ENCODE measurements at places on chromosomes 1 and 21.

DNA sequence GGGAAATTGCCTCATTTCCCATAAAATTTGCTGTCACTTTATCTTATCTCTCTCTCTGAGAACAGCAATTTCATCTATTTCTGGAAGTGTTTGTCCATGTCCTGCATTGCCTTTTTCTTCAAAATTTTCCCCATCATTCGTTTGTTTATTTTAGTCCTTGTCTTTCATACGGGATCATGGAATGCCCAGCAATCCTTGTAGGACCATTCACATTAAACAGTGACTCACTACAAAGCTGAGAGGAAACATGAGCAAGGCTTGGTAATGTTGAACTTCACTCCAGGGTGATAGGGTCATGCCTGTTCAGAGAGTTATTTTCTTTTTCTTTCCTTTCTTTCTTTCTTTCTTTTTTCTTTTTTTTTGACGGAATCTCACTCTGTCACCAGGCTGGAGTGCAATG lies 32.2 kb upstream of the HNRNPU start:
- no peak for DNase-seq

DNA sequence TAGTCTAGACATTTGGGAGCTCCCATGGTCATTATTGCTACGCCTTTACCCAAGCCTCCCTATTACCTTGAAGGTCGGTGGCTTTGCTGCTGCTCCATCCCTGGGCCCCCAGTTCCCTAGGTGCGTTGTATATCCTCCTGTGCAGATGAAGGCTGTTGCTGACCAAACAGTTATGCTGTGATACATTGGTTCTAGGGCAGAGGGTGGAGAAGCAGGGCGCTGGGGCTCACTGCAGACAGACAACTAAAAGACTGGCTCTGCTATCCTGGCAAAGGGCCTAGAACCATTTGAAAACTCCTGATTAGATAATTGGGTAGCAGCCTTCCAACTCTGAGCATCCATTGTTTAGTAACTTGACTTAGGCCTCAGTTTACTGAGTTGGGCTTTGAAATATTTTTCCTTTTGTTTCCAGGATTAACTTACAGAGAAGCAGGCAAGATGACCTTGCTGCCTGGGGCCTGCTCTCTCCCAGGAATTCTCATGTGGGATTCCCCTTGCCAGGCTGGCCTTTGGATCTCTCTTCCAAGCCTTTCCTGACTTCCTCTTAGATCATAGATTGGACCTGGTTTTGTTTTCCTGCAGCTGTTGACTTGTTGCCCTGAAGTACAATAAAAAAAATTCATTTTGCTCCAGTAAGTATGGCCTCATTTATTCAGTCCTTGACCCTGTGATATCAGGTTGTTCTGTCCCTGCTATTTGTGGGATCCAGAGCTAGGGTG lies 15.5 kb downstream of the CHI3L2 start:
- no peak for DNase-seq

DNA sequence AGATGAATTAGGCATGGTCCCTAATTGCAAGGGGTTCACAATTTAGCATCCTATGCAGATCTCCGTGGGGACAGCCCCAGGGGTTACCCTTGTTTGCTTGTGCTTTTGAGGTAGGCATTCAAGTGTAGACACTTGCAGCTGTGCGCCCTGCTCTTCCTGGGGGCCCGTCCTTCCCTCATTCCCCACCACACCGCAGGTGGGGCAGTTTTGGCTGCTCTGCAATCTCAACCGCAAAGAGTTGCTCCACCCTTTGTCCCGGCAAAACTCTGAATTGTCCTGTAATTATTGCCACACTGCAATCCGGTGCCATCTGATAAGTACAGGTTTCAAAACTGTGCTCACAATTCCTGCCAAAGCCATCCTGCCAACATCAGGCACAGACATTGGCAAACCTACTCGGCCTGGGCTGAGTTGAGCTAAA lies 65.4 kb upstream of the LYST start:
- no peak for DNase-seq

GRCh38 chr1:244761279-244761678 lies 74.2 kb upstream of the COX20 start:
- DNase-seq, result no peak

- DNase-seq, result no peak
Observed at GRCh38 chr1:205216588-205216987, 5.1 kb upstream of the DSTYK start.

DNA sequence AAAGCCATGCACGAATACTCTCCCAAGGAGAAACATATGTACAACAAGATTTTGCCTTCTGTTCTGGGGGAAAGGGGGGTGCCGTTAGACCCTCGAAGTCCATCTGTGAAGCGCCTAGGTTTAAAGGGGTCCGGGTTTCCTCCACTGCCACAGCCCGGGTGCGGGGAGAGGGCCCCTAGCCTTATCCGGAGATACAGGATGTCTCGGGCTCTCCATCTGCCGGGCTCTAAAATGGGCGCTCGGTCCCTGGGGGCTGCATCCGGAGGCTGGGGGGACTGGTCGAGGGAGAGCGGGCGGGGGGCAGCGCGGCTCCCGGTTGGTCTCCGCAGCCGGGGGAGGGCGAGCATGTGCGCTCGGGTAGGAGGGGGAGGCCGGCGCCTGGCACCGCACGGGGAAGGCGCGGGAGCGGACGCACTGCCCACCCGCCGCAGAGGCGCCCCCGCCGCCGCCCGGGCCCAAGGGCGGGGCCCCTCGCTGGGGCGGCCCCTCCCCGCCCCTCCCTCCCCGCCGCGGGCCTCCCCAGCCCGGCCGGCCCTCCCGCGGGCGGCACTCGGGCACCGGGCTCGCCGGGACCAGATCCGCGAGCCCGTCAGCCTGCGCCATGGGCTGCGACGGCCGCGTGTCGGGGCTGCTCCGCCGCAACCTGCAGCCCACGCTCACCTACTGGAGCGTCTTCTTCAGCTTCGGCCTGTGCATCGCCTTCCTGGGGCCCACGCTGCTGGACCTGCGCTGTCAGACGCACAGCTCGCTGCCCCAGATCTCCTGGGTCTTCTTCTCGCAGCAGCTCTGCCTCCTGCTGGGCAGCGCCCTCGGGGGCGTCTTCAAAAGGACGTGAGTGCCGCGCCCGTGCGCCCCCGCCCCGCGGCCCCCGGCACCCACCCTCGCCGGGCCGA lies 63.1 kb downstream of the ELK4 start:
- no peak for DNase-seq

- no peak for DNase-seq
Observed at GRCh38 chr1:170665629-170666028, 1.7 kb downstream of the PRRX1 start.

- DNase-seq, result no peak
Observed at GRCh38 chr1:68188060-68188538, 44.2 kb downstream of the WLS start.

DNA sequence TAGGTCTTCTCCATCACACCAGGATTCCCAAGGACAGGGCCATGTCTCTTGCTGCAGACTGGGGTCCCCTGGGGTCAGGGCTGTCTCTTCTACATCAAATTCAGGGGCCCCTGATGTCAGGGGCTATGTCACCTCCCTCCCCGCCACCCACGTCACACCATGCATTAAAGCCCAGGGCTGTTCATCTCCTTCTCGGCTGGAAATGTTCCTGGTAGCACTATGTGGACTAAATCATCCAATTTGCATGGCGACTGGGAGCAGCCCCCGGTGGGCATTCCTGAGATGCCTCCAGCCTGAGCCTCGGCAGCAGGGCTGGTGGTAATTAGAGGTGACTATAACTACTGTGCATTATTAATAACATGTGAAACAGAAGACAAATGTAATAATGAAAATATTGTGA lies 151.7 kb upstream of the HMGB4 start:
- no peak for DNase-seq

DNA sequence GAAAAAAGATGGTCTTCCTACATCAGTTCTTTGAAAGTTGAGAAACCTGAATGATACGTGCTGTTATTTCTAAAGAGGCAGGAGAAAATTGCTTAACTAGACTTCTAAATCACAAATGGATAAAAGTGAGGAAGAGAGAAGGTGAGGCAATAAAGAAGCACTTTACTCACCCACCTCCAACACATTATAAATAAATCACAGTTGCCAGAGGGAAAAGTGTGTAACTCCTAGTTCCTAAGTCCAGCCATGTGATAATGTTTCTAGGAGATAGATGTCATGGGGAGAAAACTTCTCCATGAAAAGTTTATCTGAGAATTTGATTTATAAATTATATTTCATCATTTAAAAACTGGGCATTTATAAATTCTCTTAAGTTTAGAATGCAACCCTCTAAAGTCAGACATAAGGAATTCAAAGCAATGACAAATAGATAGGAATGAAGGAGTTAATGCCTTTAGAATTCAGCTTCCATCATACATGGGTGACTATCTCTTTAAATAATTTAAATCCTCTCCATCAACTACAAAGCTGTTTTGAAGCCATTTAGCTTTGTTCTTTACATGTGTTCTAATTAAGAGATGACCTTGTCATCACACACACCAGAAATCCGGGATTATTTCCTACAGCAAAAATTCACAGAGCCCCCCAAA lies 60.0 kb downstream of the NRIP1 start:
- DNase-seq, result no peak
